ENCODE measurements at places on chromosomes 3 and 15. TPM values are rescaled to one million over a fixed set of nuclear protein-coding genes. Genes with fewer than 3 reads are reported as not detected.

MED12L gene
- 12.8 TPM for total RNA-seq

AQR gene
- 36.8 TPM for total RNA-seq

DUOXA2 gene
- total RNA-seq = not detected

SERPINI2 gene
- total RNA-seq = 0.86 TPM

DNA sequence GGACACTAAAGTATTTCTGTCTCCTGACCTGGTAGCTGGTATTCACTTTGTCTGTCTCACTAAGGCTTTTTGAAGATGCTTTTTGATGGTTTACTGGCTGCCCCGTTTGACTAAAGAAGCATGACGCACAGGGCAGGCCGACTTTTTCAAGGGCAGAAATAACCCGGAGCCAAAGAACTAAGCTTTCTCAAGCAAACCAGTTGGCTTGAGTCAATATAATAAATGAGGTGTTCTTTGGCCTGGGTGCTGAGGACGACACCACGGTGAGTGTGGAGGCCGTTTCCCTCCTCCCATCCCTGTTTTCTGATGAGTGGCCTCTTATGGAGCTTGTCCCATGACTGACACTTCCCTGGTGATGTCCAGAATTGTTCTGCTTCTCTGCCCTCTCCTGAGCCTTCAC lies 220.9 kb downstream of the ITPR1 start:
- no peak for DNase-seq

DNA sequence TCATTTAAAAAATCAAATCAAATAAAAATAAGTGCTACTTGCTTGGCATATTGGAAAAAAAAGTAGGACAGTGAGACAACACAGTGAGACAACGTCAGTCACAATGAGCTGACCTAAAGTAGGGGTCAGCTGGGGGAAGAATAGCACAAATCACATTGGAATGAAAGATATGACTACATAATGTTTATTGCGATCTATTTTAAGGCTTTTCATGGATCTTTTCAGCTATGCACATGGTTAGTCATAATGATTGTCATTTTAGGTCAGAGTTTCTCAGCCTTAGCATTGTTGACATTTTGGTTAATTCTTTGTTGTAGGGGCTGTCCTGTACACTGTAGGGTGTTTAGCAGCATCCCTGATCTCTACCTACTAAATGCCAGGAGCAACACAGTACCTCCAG lies 44.5 kb downstream of the CMSS1 start:
- DNase-seq = no peak

GRCh38 chr3:15309662-15310335 lies 22.6 kb downstream of the SH3BP5 start:
- no peak for DNase-seq

- DNase-seq = no peak
These were observed 10.3 kb downstream of the SPINT1 start for GRCh38 chr15:40854161-40854560.

GRCh38 chr15:101692801-101693598 lies 31.3 kb downstream of the TARS3 start:
- no peak for DNase-seq

GRCh38 chr15:99925661-99926461 lies 192.6 kb upstream of the LYSMD4 start:
- no peak for DNase-seq

- DNase-seq = no peak
These were observed 65.5 kb upstream of the TJP1 start for GRCh38 chr15:29887721-29888120.
